ENCODE measurements at places on chromosomes 4 and X.

DNA sequence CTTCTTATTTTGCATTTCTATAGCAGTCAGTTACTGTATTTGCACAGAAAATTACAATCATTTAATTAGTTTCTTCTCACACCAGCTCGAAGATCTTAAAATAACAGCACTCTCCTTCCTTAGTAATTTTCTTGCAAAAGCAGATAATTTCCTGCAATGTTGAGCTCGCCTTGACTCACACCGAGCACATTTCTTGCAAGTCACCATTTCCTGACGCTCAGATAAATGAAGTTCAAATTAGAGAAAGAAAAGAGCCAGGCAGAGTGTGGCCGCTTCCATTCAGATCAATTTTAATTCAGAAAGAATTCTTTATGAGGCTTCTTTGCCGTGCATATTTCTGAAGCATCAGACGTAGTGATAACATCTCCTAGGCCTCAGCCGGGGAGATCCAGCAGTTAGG is 10.1 kb downstream of the SORCS2 start:
- DNase-seq = no peak

- DNase-seq = no peak
Measured at GRCh38 chr4:10151182-10151581, 34.6 kb upstream of the WDR1 start.

GRCh38 chr4:185101354-185101890 is 41.6 kb upstream of the SLC25A4 start:
- no peak for DNase-seq

- no peak for DNase-seq
Measured at GRCh38 chr4:114205261-114205660, 225.8 kb upstream of the ARSJ start.

- DNase-seq = no peak
Measured at GRCh38 chr4:2814627-2815270, 21.9 kb downstream of the SH3BP2 start.

GRCh38 chr4:96073461-96073860 is 233.6 kb downstream of the PDHA2 start:
- no peak for DNase-seq

DNA sequence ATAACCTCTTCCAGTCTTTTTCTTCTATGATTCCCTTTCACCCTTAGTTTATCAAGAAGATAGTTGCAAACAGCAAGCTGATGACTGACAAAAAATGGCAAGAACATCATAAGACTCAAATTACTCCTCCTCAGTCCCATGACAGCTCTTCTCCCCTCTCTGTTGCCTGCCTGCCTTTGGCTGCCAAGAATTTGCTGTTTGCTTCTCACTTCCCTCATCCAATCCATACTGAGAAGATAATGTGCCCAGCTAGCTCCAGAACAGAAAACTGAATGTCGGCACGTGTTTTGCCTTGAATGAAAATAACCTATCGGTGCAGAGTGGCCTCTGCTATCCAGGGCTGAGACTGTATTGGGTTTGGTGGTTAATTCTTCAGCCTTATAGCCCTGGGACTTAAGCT is 192.1 kb downstream of the PPARGC1A start:
- no peak for DNase-seq

DNA sequence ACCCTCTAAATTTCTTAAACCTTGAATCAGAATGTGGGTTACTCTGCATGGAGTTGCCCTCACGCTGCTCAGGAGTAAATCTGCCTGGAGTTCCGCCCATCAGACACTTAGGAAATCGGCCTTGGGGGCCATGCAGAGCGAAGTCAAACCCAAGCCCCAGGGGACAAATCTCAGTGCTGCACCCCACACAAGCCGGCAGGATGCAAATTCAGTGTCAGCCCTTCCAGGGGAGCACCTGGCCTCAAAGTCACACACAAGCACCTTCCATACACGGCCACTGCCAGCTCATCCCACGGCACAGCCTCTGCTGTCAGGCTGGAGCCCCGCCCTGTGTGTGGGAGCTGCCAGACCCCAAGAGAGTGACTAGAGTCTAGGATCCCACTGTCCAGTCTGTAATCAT is 27.4 kb downstream of the RNF212 start:
- no peak for DNase-seq

DNA sequence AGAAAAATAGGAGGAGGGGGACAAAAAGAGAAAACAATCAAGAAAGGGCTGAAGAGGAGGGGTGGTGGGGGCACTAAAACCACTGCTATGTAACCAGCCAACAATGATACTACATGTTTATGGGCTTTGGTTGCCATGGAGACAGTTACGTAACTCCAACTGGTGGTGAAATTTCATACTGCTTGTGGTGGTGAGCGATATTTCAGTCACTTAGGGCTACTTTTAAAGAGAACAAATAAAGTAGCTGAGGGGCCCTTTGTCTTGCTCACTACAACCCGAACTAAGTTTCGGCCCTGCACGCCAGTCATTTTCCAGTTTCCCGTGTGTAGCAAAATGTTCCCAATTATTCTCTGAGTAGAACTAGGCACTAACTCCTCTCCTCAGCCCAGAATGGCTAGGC is 275.2 kb upstream of the EDA2R start:
- no peak for DNase-seq

DNA sequence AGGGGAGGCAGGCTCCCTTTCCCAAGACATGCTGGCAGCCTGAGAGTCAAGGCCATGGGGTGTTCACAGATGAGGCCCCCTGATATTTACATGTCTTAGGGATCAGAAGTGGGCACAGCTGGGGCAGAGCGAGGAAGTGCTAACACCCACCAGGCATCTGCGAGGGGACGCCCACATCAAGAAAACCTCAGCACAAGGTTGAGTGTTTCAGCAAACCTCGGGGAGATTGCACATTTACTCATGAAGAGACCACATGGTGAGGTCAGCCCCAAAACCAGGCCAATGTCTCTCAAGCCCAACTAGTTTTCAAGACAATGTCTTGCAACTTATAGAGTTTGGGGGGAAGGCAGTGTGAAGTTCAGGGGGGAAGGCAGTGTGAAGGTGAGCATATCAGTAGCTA is 55.2 kb downstream of the CLNK start:
- DNase-seq = no peak

GRCh38 chr4:88606832-88607231 is 14.6 kb downstream of the HERC3 start:
- no peak for DNase-seq

DNA sequence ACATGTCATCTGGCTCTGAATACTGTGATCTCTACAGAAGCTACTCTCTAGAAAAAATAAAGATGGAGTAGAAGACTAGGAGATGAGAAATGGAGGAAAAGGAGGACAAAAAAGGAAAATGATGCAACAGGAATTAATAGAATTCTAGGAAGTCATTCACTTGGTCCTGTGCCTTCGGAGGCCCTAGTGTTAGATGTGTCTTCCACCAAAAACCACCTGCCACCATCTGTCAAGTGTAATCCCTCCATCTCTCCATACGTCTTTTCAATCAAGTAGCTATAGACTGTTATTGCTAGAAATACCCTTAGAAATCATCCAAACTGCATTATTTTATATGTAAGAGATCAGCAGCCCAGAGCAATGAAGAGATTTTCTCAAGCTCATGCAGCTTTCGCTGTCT is 2.9 kb upstream of the RAB41 start:
- no peak for DNase-seq

- DNase-seq = no peak
Measured at GRCh38 chr4:567457-568350, 8.4 kb downstream of the TMEM271 start.

DNA sequence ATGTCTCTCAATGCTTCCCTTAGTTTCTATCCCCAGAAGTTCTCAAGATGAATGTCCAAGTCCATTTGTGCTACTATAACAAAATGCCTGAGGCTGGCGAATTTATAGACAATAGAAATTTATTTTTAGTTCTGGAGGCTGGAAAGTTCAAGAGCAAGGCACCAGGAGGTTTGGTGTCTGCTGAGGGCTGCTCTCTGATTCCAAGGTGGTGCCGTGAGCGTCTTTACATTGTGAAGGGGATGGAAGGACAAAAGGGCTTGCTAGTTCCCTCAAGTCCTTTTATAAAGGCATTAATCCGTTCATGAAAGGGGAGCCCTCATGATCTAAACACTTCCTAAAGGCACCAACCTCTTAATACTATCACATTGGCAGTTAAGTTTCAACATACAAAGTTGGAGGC is 12.3 kb downstream of the TRIM2 start:
- DNase-seq = no peak

GRCh38 chrX:57286507-57287251 is at the start of gene FAAH2:
Gene FAAH2 (plus strand): TSS chrX:57286706. CDS start chrX:57286826, 120 bp downstream.
- DNase-seq = peak; percentile 20

- DNase-seq = no peak
Measured at GRCh38 chr4:2247128-2248043, 5.5 kb upstream of the HAUS3 start.

DNA sequence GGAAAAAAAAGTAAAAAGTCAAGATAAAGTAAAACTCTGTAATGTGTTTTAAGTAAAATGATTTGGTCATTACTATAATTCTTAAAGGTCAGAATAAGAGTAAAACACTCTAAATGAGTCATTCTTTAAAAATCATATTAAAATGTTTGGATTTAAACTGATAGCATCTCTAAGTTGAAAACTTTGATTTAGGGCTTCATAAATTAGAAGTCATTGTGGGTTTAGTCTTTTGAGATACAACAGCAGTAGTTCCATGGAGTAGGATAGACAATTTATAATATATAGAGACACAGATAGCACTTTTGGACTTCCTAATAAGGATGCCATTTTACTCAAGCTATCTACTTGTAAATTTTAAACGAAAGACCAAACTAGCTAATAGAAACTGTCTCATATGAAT is 77.1 kb upstream of the PABPC4L start:
- no peak for DNase-seq

DNA sequence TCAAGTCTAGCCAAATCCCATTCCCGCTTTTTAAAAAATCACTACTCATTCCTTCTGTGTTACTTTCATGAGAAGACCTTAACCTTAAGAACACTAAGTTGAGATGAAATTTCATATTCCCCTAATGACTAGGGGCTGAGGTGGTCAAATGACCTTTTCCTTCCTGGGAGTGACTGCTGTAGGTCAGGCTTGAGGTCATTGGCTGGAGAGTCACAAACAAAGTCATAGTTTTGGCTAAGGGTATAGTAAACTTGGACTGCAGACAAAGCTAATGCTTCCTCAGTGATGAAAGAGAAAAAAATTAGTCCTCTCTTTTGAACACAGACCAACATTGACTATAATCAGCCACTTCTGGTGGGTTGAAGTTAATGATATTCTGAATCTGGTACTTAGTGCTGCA is 16.0 kb upstream of the FGF2 start:
- no peak for DNase-seq

- no peak for DNase-seq
Measured at GRCh38 chr4:69793732-69794131, 33.3 kb upstream of the SULT1B1 start.
